NCI-H748 treated with DMSO at 0.1 percent for 48 hours (cell line): ENCODE measurements at places on chromosomes 2 and 18.

DNA sequence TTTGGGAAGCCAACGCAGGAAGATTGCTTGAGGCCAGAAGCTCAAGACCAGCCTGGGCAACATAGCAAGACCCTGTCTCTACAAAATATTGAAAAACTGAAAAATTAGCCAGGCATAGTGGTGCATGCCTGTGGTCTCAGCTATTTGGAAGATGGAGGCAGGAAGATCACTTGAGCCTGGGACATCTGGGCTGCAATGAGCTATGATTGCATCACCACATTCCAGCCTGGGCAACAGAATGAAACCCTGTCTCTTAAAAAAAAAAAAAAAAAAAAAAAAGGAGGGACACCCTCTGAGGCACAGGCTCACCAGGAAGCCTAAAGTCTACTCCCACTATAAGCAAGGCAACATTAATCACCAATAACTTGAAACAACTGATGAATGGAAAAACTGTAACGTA, 151.1 kb downstream of the CCDC148 start:
- no peak for DNase-seq

GRCh38 chr18:13617826-13618515, 108.4 kb downstream of the FAM210A start:
- DNase-seq, result no peak

DNA sequence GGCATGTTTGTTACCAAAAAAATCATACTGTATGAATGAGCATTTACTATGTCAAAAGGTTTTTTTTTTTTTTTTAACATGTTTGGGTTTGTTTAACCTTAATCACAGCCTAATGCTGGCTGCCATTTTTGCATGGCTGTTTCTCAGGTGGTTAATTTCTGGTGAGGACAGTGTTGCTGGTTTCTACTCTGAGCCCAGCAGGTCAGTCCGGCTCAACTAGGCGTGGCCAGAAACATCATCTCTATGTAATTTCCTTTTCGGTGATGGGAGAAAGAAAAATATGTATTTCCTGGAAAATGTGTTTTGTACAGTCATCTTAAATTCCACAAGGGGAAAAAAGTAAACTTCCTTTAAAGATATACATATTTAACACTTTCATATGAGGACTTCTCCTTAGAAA, 24.9 kb upstream of the BZW1 start:
- DNase-seq, result no peak

- DNase-seq, result no peak
Observed at GRCh38 chr18:56756966-56757365, 105.8 kb downstream of the WDR7 start.

- no peak for DNase-seq
Observed at GRCh38 chr2:24494410-24494809, 3.4 kb downstream of the NCOA1 start.

GRCh38 chr2:169865492-169865891, 38.2 kb downstream of the UBR3 start:
- no peak for DNase-seq

DNA sequence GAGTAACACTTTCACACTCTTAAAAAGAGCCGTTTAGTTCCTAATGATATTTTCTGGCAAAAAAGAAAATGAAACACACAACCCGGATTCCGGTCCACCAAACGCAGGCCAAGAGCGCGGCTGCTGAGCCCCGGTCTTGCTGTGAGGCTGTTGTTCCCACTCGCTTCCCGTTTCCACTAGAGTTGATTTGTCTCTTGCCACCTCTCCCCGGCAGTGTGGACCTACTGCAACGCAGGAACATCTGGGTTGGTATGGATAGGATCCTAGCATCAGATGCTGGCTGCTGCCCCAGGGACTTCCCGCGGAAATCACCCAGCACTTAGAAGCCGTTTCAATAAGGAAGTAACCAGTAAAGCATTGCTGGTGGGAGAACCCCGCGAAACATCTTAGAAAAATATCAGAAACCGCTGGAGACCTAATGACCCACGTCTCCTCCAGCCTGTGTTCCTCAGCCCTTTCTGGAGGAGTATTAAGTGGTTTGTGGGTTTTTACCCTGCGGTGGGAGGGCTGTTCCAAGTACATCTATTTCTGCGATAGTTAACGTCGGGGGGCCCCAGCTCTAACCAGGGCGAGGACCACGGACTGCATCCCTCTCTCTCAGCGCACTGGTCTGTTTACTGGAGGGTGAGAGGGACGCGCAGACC, 939 bp downstream of the DOCK10 start:
- DNase-seq, result peak; percentile 32

- no peak for DNase-seq
Observed at GRCh38 chr2:241279828-241280227, 35.6 kb downstream of the HDLBP start.

GRCh38 chr2:158702740-158703139, 92.4 kb upstream of the DAPL1 start:
- no peak for DNase-seq

DNA sequence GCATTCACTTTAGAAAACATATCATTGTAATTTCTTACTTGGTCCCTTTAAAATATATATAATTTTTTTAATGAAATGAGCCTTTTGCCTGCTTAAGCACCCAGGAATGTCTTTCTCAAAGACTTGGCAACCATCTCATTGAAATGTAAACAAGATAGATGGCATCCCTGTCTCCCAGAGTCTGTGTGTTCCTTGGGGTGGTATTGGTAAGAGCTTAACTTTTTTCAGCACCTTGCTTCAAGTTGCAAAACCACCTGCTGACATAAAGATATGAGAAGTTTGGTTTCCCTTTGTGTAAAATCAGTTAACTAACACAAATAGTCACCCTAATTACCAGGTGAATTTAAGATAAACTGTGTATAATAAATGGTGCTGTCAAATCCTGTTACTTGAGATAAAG, 266.9 kb downstream of the DSC3 start:
- DNase-seq, result no peak

DNA sequence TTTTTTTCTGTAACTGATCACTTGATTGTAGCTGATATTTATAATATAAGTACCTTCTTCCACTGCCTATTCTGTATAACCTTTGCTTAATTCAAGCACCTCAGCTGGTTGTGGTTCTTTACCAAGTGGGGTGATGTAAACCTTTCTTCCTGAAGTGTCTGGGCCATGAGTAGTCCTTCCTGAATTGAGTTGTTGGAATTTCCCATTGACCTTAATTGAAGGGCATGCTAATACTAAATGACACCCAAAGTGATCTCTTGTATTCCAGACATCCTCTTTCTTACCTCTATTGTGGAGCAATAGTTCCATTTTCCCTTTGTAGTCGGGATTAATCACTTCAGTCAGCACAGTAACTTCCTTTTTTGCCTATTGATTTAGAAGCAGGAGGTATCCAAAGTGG, 1496.8 kb upstream of the CELF4 start:
- no peak for DNase-seq

- no peak for DNase-seq
Observed at GRCh38 chr2:26309921-26310320, 36.0 kb upstream of the SELENOI start.

DNA sequence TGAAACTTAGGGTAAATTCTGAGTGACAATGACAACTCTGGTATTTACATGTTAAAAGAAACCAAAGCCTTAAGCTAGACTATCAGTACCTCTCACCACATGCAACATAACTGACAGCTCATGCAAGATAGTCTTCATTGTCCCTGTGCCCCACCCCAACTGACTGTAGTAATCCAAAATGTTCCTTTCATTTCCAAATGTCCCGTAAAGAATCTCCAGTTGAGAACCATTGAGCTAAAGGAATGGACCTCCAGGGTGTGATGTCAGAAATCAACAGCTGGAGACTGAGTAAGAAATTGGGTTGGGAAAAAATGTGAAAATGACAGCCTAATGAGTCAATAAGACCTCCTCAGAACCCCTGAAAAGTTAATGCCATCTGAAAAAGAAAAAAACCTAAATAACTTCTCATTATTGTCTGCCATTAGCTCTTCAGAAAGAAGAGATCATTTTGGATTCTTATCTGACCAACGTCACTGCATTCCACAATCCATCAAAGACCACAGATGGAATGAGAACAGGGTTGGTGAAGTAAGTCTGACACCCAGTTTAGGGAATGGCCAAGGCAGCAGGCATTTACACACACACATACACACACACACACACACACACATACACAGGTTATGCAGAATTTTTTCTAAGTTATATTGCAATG, 51.7 kb upstream of the ACVR2A start:
- no peak for DNase-seq

GRCh38 chr2:144548088-144548487, 28.2 kb upstream of the ZEB2 start:
- no peak for DNase-seq

DNA sequence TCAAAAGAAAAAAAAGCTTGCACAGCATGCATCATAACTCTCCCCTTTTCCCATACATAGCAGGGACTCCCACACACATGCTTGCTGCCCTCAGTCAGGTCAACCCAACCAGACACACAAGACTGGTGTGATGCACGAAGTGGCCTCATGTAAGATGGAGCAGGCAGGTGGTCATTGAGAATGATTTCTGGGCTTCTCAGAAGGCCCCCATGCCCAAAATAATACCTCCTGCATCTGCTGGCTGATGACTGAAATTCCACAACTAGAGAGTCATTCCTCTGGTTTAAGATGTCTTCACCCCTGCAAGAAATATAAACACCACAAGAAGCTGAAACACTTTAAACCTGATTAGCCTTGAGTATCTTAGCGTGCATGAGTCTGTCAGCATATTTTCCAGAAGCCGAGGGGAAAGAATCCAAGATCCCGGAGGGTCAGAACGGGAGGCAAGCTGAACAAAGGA, 131.1 kb downstream of the AFF3 start:
- no peak for DNase-seq

GRCh38 chr18:78433562-78433961, 546.1 kb upstream of the SALL3 start:
- peak; percentile 5 for DNase-seq

DNA sequence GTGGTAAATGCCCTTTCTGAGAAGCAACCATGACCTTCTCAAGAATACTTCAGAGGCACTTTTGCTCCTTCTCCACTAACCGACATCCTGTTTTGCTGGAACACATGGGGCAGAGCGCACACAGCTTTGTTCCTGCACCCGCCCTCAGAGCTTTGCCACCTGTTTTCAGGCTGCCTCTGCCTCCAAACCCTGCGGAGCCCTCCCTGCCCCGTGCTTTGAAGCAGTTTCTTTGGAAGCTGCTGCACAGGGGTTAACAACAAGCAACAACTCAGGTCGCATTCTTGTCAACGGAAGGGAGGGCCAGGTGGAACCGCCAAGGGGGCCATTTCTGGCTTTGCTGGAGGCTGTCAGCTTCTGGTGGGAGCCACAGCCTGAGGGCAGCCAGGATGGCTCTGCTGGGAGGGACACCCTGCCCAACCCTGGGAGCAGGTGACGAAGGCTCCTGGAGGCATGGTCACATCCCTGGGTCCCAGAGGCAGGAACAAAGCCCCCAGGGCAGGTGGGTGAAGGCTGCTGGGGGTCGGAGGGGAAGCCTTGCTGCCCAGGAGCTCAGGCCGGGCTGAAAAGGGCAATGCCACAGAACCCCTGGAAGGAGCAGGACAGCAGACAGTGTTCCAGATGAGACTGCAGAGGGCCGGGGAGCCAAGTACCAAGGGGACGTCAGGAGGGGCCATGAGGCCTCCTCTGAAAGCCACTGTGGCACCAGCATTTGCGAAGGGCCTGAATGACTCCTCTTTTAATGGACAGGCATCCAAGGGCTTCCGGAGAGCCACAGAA, 46.8 kb downstream of the MRPS5 start:
- no peak for DNase-seq

DNA sequence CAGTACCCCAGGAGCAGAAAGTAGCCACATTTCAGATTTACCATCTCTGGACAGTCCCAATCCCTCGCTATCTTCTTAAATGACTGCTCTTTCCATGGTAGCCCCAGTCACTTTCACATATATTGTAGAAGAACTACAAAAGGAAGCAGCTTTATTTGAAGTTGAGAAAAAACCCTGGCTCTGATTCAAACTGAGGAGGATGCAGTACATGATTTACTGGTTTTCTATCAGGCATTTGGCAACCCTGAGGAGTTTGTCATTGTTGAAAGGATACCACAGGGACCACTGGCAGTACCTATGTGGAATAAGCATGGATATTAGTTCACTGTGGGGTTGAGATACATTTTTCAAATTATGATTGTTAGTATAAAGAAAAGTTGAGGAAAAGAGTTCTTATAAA, 640.9 kb upstream of the SETBP1 start:
- no peak for DNase-seq

DNA sequence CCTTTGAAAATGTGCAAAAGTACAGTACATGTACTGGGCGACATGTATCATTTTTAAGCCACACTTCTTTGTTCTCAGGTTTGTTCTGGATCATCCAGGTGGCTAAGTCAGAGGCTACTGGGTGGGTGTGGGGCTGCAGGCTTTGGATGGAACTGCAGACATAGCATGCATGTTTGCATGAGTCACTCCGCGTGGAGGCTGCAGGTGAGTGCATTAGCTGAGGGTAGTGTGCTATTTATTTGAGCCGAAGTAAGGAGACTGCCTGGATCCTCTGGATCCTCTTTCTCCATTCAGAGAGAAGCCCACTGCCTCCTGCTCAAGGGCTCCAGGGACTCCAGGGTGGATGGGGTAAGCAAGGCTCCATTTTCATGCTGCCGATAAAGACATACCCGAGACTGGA, 9.4 kb upstream of the NEURL3 start:
- DNase-seq, result no peak

DNA sequence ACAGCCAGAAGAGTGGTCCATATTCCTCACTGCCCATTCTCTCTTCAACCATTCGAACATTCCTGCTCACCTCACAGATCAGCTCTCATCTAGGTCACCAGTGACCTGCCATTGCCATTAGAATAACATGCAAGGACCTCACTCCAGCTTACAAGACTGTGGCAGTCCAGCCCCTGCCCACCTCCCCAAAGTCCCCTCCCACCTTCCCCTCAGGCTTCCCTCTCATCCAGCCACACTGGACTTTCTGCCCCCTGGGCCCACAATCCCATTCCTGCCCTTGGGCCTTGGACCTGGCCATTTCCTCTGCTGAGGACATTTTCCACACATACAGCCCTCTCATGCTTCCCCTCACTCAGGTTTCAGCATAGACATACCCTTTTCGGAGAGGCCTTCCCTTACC, 5.2 kb upstream of the TMEM177 start:
- DNase-seq, result no peak

- no peak for DNase-seq
Observed at GRCh38 chr18:51711298-51711889, 513.9 kb upstream of the MEX3C start.

GRCh38 chr2:229910832-229911412, 10.9 kb downstream of the TRIP12 start:
- DNase-seq, result no peak

DNA sequence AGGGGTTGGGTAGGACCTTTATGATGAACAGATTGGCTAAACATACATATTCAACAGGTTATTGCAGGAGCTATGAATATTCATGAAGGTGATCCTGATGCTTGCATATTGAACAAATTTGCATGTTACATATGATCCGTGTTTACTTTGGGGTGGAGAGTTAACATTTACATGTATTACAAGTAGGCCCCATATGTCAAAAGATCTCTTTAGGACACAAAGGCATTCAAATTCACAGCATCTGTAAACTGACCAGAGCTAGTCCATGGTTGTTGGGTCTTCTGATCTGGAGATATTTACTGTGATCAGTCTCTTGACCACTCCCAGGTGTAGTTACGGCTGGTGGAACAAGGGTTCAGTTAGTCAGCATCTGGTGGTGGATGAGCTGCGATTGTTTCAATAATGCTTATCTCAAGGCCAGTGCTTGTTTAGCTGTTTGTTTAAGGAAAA, 80.4 kb downstream of the PMAIP1 start:
- DNase-seq, result no peak

- no peak for DNase-seq
Observed at GRCh38 chr2:150110548-150110947, 376.9 kb downstream of the RND3 start.
